Gastrocnemius medialis (tissue), 4 donors: ENCODE measurements at places on chromosomes 1 and 21.

DNA sequence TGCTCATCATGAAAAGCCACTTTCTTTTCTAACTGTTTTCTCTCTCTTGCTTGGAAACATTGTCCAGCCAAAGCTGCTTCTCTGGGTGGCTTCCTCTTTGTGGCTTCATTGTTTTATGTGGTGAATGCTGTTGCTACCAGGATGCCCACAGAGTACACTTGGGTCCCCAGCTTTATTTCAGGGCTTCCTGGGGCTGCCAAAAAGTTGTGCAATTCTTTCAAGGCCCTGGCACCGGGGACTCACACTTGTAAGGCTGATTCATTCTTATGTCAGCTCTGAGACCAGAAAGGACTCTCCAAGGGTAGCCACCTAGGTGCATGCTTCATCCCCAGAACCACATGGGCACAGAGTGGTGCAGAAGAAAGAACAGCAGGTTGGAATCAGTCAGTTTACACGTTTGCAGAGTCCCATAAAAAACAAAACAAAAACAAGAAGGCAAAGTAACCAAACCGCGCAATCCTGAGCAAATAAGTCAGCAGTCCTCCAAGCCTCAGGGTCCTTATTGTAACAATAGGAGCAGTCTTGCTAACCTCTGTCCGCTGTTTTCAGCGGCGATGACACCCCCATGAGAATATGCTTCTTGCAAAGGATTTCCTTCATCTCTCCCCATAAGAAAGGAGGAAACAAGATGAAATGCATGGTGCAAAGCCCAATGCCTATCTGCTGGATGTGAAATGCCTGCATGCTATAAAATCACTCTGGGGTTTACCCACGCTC is 89.9 kb upstream of the SSX2IP start:
- DNase-seq = no peak

GRCh38 chr1:41827991-41828570 is 90.6 kb downstream of the HIVEP3 start:
- DNase-seq = no peak

DNA sequence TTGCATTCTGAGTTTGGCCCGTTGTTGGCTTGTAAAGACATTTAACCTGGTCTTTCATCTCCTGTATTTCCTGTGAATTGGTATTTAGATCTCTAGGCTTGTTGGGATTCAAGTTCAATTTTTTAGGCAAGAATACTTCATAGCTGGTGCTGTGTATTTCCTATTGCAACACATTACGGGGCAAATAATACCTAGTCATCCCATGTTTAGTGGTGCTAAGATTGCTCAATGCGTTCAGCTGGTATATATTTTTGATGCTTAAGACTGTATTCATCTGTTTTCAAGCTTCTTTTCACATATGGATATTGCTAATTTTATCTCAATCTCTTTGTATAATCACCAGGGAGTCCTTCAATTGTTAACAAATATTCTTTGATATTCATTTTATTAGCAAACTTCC is 87.5 kb upstream of the ZBTB18 start:
- DNase-seq = no peak

DNA sequence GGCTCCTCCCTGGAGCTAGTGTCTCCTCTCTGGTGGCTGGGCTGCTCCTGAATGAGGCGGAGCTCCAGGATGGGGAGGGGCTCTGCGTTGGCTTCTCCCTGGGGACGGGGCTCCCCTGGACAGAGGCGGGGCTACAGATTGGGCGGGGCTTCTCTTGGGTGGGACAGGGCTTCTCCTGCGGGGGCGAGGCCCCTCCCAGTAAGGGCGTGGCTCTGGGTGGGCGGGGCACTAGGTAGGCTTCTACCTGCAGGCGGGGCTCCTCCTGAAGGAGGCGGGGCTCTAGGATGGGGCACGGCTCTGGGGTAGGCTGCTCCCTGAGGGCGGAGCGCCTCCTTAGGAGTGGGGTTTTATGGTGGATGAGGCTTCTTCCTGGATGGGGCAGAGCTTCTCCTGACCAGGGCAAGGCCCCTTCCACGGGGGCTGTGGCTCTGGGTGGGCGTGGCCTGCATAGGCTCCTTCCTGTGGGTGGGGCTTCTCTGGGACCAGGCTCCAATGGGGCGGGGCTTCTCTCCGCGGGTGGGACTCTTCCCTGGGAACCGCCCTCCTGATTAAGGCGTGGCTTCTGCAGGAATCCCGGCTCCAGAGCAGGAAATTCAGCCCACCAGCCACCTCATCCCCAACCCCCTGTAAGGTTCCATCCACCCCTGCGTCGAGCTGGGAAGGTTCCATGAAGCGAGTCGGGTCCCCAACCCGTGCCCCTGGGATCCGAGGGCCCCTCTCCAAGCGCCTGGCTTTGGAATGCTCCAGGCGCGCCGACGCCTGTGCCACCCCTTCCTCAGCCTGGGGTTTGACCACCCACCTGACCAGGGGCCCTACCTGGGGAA is 22.7 kb upstream of the ARF1 start:
- DNase-seq = no peak

GRCh38 chr1:56533197-56533596 is 46.2 kb downstream of the PLPP3 start:
- DNase-seq = no peak

- no peak for DNase-seq
These were observed 206.3 kb downstream of the KIF26B start for GRCh38 chr1:245361065-245361464.

- no peak for DNase-seq
These were observed 119.2 kb downstream of the ZNF644 start for GRCh38 chr1:90902672-90903071.

DNA sequence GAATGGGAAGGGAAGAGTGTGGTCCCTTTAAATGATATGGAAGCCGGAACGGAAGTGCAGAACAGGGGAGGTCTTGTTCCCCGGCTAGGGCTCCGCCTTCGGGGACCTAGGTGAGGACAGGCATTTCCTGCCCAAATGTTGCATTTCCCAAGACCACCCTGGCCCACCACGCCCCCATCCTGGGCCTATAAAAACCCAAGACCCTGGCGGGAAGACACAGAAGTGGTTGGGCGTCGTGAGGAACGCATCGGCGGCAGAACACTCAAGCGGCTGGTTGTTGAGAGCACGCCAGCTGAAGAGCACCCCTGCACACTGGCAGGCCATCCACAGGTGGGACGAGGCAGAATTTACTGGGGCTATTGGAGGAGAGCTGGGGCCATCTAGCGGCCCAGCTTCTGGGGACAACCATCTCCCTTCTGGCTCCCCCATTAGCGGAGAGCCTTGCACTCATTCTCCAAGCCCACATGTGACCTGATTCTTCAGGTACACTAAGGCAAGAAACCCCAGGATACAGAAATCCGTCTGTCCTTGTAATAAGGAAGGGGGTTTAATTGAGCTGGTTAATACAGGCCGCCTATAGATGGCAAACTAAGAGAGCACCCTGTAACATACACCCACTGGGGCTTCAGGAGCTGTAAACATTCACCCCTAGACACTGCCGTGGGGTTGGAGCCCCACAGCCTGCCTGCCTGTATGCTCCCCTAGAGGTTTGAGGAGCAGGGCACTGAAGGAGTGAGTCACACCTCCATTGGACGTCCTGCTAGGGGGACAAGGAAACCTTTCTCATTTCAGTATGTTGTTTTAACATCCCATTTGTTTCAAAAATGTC is 1327.9 kb downstream of the BRINP3 start:
- no peak for DNase-seq

DNA sequence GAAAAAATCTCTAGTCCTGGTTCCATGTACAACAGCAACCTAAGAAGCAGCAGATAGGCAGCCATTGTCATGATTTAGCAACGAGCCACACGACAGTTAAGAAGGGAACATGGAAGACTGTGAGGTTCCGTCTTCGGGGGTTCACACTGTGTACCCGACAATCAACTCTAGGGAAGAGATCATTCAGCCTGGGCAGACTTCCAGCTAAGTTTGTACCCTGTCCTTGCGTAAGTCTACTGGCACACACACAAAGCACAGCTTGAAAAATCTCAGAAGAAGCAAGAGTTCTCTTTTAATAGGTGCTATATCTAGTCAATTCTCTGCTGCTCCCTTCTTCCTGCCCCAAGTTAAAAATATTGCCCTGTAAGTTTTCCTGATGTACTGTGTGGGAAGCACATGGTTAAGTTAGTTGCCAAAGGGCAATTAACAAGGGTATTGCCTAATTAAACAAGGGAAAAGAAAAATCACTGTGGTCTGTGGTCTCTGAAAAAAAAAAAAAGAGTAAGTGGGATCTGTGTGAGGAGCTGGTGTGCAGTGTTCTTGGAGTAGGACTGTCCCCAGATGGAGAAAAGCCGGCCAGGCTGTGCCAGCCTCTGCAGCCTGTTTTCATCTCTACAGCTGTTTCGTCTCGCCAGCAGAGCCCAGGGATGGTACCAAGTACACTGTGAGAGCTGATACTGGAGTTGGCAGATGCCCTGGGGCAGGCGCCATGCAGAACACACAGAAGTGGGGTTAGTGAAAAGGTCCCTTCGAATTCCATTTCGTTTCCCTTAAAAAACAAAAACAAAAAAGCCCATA is 6.4 kb upstream of the MYBPHL start:
- DNase-seq = no peak

- no peak for DNase-seq
These were observed 17.7 kb downstream of the RGS8 start for GRCh38 chr1:182666706-182667105.

- DNase-seq = no peak
These were observed 131.8 kb downstream of the PTPN14 start for GRCh38 chr1:214419650-214420049.

DNA sequence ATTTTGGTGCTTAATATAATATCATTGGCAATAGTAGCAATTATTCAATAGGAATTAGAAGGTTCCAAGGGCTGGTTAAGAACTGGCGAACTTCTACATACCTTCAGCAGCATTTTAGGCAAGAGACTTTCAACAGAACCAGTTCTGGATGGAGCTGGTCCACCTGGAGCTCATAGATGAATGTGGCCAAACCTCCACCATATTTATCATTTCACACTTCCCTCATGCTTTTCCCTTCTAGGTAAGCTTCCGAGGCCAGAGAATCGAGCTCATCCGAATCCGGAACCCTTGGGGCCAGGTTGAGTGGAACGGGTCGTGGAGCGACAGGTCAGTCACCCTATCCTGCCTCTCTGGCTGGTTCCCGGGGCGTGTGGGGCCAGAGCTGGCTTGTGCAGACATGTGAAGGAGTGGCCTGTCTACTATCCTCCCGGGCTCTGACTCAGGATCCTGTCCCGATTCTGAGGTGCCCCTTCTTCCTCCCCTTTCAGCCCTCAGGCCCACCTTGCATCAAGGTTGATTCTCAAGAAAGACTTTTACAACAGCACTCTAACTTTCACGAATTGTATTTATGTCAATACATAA is 24.7 kb downstream of the CAPN9 start:
- DNase-seq = no peak

DNA sequence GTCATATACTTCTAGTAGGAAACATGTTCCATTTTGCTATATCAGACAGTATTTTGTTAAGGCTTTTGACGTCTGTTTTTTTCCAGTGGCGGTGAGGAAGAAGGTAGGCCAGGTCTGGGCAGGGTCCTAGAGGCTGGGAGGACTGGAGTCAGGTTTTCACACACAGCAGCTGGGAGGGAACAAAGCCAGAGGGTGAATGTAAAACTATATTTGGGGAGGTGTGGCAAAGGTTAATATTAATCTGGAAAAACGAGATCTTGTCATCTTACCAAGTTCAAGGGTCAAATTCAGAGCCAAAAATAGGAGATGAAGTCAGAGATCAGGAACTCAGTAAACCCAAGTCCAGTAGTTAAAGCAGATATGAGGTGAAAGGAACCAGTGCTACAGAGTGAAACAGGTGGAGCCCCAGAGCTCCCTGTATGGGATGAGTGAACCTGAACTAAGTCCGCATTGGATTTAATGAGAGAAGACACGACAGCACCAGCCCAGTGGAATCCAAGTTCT is 10.7 kb upstream of the OTUD7B start:
- no peak for DNase-seq

DNA sequence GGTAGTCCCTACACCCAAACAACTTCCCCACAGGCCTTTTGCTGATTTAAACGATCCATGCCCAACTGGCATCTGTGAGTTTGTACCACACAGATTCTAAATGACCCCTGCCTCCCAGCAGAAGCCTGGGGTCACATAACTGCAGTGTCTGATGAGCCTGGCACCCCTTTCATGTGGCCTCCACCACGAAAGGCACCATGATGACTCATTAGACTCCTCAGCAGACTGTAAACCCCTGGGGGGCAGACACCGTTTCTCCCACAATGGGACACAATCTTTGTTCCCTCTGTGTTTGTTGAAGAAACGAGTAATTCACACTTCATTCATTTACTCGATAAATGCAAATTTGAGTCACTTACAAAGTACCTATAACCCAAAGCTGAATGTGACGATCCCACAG is 81.6 kb downstream of the CCDC185 start:
- DNase-seq = no peak

- DNase-seq = no peak
These were observed 2.7 kb upstream of the MPZL1 start for GRCh38 chr1:167718914-167719691.

DNA sequence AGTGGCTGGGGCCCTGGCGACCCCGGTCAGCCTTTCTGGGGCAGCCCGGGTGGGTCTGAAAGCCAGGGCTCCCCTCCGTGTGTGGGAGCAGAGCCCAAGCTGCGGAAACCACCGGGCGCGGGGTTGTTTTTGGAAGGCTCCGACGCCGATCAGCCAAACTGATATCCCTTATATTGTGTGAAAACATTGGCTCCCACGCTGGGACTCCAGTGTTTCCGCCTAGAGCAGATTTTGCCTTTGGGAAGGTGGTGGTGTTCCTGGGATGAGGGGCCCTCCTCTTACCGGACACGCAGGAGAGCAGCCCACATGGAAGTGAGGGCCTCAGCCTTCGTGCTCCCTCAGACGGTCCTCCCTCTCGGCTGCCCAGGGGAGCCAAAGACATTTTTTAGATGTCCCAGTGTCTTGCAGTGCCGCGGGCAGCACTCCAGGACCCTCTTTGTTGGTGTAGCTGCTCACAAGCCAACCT is 54.3 kb downstream of the NGF start:
- DNase-seq = no peak

DNA sequence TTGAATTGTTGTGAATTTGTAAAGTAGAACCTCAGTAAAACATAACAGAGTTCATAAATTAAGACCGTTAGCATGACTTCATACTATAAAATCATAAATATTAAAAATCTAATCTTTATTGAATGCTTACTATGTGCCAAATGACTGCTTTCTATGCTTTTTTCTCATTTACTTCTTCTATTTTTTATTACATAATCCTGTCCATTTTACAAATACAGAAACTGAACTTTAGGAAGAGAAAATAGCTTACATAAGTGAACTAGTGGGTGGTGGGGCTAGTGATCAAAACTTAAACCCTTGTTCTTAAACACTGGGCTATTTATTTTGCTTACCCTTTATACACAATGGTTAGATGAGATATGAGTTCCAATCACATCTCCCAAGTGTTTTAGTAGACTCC is 122.3 kb downstream of the ZC3H11B start:
- no peak for DNase-seq

GRCh38 chr1:24910751-24911650 is 19.1 kb downstream of the RUNX3 start:
- no peak for DNase-seq
